ENCODE measurements at places on chromosomes 13 and 19.
A peak's percentile ranks its signal among the peaks of the same experiment; 100 is the strongest.

DNA sequence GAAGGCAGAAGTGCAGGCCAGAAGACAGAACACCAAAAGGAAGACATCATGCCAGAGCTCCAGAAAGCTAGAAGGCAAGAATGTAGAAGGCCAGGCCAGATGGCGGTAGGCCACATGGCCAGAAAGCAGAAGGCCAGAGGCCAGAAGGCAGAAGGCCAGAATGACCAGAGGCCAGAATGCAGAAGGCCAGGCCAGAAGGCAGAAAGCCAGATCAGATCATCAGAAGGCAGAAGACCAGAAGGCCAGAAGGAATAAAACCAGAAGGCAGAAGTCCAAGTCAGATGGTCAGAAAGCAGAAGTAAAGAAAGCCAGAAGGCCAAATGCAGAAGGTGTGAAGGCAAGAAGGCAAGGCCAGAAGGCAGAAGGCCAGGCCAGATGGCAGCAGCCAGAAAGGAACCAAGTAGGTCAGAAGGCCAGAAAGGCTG lies 185.0 kb downstream of the TUBA3C start:
- no peak for DNase-seq

DNA sequence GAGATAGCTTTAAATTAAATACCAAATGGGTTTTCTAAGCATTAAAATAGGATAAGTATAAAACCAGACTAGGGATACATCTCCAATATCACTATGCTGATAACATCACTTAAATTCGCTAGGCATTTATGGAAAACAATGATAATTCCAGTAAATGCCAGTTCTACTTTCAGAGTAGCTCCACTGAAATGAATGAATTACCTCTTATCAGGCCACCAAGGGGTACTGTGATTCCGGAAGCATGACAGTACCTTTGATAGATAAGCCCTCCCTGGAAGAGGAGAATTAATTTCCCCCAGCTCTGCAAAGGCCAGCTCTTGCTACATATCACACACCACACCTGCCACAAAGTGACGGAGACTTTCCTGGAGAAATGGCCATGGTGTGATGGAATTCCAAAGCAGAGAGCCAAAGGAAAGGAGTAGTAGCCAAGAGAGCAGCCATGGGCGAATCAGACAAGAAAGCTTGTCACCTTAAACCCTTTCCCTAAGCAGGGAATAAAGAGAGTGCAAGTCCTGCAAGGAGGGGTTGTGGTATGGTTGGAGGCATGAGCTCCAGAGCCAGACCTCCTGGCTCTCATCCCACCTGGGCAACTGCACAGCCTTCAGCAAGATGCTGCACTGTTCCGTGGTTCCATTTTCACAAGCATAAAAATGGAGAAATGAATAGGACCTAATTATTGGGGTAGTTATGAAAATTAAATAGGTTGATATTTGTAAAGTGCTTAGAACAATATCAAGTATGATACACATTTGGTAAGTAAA lies 423.1 kb downstream of the FGF14 start:
- no peak for DNase-seq

GRCh38 chr19:14005349-14006084 lies 603 bp downstream of the RFX1 start:
- DNase-seq, result peak; percentile 88

- DNase-seq, result no peak
Measured at GRCh38 chr19:50686310-50687032, 33.1 kb downstream of the SHANK1 start.

DNA sequence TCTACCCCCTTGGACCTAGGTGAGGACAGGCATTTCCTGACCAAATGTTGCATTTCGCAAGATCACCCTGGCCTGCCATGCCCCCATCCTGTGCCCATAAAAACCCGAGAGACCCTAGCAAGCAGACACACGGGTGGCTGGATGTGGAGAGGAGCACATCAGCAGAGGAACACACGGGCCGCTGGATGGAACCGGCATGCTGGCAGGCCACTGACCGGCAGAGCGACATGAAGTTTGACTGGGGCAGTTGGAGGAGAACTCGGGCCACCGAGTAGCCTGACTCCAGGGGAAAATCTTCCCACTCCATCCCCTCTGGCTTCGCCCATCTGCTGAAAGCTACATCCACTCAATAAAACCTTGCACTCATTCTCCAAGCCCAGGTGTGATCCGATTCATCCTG lies 329.3 kb downstream of the FGF9 start:
- DNase-seq, result no peak

DNA sequence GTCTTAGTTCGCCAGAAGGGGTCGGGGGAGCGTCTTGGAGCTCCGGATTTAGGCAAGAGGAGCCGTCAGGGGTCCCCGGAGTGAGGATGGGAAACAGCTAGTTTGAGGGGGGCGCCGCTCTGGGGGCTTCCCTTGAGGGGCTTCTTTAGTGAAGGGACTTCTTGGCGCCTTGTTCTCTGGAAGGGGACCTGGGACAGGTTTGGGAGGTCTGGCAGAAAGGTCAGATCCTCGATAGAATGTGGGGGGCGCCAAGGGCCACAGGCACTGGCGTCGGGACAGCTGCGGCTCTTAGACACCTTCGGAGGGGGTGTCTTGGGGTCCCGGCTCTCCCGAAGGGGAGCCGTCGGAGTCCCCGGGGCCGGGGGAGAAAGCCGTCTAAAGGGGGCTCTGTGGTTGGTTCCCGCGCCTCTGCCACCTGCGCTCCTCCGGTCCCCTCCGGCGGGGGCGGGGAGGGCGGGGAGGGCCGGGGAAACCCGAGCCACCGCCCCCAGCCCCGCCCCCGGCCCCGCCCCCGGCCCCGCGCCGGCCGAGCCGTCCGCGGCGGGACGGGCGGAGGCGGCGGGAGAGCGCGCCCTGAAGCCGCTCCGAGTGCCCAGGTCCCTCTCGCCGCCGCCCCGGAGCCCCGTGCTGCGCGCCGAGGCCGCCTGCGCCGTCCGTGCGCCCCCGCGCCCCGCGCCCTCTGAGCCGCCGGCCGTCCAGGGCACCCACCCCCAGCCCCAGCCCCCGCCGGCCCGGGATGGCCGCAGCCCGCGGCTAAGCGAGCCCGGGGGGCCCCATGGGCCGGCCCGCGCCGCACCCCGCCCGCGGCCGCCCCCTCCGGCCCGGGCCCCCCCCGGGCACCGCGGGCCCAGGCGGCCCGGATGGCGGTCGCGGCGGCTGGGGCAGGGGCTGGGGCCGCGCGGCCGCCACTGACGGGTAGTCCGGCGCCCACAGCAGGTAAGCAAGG lies at the start of gene NRTN:
Gene NRTN, plus strand, starts transcription at position 552 of the 946 bp plus-strand sequence. CDS start 19,099 bp downstream, outside the sequence.
- peak; percentile 63 for DNase-seq

DNA sequence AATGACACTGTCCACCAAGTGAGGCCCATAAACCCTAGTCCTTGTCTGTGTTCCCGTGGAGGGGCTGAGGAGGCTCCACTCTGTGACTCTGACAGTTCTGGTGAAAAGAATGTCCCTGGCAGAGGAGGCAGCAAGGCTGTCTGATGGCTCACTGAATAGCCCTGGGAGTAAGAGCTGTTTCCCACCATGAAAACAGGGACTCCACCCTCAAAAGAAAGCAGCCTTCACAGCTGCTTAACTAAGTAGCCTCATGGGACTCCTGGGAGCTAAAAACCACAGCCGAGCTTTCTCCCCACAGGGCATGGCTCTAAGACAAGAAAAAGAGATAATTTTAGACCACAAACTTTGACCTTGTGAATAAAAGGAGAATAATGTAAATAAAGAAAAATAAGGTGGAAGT lies 135.1 kb upstream of the FRY start:
- no peak for DNase-seq

DNA sequence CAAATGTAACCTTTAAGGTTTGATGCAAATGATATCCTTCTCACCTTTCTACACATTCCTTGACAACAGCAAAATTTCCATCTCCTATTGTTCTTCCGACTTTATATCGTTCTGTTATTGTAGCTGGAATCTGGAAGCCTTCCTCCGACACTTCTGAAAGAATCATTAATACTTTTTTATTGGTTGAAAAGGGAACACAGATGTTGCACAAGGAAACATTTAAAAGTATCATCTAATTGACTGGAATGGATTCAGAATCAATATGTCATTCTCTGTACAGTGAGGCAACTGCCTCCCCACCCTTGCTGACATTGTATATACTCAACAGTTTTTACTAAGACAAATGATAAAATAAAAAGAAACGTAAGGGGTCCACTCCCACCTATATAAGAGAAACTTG lies 295.2 kb downstream of the DCLK1 start:
- no peak for DNase-seq

GRCh38 chr19:16571283-16571682 lies 932 bp downstream of the SLC35E1 start:
- DNase-seq, result no peak

DNA sequence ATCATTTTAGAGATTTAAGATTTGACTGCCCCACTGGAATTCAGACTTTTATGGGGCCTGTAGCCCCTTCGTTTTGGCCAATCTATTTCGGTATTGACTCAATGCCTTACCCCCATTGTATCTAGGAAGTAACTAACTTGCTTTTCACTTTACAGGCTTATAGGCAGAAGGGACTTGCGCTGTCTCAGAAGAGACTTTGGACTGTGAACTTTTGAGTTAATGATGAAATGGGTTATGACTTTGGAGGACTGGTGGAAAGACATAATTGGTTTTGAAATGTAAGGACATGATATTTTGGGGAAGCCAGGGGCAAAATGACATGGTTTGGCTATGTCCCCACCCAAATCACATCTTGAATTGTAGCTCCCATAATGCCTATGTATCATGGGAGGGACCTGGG lies 463.0 kb upstream of the KLHL1 start:
- no peak for DNase-seq

- no peak for DNase-seq
Measured at GRCh38 chr13:109795011-109795410, 8.6 kb upstream of the IRS2 start.

- DNase-seq, result no peak
Measured at GRCh38 chr13:85816413-85816812, 17.2 kb upstream of the SLITRK6 start.

DNA sequence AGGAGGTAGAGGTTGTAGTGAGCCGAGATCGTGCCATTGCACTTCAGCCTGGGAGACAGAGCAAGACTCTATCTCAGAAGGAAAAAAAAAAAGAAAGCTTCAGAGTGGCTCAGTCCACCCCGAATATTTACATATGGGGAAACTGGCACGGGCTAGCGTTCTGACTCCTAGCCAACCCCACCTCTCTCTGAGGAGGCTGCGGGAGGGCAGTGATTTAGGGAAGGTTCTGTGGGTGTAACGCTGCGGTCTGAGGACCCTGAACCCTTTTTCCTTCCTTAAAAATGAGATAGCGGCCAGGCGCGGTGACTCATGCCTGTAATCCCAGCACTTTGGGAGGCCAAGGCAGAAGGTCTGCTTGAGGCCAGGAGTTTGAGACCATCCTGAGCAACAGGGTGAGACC lies 5.0 kb downstream of the LRRC25 start:
- DNase-seq, result no peak

DNA sequence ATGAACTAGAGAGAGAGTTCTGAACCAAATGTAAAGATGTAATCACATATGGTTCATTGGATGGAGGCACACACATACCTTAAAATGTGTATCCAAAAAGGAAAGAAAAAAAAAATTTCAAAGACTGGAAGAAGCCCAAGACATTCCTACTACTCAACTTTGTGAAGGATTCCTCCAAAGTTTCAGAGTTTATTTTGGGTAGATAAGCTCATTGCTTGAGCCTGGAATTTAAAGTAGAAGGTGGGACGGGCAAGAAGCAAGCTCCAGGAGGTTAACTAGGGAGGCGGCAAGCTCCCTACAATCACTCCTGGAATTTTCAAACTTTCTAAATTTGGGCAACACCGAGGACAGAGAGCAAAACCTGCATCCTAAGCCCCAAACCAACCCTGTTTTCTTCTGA lies 1.9 kb downstream of the TSHZ3 start:
- no peak for DNase-seq

GRCh38 chr13:110230661-110231347 lies 76.2 kb downstream of the COL4A1 start:
- DNase-seq, result no peak

DNA sequence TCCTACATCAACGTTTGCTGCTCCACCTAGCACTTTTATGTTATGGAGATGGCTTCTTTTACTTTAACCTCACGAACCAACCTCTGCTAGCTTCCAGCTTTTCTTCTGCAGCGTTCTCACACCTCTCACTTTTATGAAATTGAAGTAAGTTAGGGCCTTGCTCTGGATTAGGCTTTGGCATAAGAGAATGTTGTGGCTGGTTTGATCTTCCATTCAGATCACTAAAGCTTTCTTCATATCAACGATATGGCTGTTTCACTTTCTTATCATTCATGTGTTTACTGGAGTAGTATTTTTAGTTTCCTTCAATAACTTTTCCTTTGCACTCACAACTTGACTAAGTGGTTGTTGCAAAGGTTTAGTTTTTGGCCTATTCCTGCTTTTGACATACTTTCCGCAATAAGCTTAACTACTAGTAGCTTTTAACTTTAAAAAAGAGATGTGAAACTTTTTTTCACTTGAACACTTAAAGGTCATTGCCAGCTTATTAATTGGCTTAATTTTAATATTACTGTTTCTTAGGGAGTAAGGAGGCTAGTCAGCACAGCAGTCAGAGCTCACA lies 60.0 kb upstream of the SPRY2 start:
- no peak for DNase-seq

GRCh38 chr13:91133941-91134802 lies 213.3 kb upstream of the MIR17HG start:
- DNase-seq, result peak; percentile 5

GRCh38 chr19:57675881-57676280 lies 5.9 kb upstream of the ZNF551 start:
- no peak for DNase-seq

All from stimulated activated CD4-positive, alpha-beta T cell treated with anti-CD3 and anti-CD28 coated beads, Interleukin-4, amount 100 ng/mL, for 1 hour (primary cell).